Activated T-helper 2 cell treated with anti-CD3 and anti-CD28 coated beads, Interferon-gamma antibody, Interleukin-2, Interleukin-4, amounts not matched to agents 10 μg/mL and 5 μg/mL and 100 μg/mL, durations not matched to agents 14 hours and 24 hours and 36 hours (primary cell): ENCODE measurements at places on chromosomes 6 and 20. TPM values are rescaled to one million over a fixed set of nuclear protein-coding genes. Genes with fewer than 3 reads are reported as not detected.

DNA sequence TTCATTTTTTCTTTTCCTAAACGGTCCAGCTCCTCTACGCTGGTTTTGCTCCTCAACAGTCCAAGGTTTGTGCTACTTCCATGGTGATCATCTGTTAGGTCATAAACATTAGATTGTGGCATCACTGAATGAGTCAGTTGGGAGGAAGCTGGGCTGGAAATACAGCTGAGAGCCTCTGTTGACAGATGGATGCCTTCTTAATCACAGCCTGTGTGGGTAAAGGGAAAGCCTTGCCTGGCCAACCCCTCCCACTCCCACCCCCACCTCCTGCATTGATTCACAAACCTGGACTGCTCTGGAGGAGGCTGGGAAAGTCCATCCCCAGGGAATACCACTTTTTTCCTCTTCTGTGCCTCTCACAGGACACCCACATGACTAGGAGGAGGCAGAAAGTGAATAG, 180.6 kb upstream of the CCN2 start:
- DNase-seq = no peak

DNA sequence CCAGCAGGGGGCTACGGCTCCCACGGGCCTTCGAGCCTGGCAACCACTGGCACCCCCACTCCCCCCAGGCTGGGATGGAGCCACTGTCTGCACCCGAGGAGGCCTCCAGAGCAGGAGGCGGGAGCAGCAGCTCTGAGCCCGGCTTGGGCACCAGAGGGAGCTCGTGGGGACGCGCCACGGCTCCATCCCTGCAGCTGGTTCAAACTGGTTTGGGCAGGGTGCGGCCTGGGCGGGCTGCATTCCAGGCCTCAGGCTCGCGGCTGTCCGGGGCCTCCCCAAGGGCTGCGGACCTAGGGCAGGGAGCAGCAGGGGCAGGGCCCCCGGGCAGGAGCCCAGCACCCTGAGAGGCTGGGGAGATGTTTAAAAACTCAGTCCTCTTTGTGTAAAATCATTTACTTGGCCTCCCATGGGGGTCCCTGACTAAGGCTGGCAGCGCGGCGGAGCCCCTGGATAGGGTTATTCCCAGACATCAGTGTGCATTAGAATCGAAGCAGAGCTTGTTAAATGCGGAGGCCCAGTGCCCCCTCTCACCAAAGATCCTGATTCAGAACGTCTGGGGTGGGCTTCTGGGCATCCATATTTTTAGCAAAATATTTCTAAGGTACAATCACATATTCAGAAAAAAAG, 4.1 kb upstream of the BCAS4 start:
- peak; percentile 75 for DNase-seq

- DNase-seq = no peak
Measured at GRCh38 chr20:44017905-44018258, 103.2 kb downstream of the TOX2 start.

The TMC2 gene
- not detected in 2 replicates for total RNA-seq

DNA sequence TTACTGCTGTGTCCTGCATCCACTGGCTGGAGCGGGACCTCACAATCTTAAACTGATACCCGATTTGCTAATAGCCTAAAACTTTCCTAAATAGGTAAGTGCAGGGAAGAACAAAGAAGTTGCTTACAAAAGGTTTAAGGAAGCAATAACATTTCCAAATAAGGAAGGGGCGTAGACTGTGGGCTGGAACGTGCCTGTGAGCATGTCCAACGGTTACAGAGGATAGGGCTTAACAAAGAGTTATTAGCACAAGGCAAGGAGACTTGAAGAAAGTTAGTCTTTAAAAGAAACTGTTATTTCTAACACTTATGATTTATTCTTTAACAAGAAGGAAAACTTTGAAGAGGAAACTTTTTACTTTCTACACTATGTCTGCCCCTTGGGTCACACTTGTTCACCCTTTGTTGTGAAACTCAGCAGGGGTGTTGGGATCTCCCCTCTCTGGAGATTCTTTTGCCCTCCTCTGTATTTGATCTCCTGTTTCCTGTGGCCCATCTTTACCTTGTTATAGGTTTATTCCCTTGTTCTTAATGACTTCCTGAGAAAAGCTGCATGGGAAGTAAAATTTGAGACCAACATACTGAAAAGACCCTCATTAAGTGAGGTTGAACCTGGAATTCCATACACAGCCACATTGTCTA, 28.7 kb downstream of the KAT14 start:
- DNase-seq = no peak

The KCNK5 gene
- 41.5 and 42.6 TPM in 2 replicates for total RNA-seq

DNA sequence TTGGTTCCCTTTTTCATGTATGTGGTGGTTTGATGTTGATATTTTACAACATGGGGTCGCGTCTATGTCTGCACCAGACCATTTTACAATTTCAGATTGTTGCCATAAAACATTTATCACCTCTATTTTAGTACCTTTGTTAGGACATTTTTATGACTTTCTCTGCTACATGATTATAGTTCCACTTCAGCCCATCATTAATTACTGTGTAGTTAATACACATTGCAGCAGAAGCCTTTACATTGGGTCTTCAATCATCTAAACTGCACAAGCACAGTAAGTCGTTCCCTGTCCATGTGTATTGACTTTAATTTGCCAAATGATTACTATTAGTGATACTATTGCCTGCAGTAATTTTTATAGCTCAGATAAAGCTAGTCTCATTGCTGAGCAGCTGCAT, 15.7 kb upstream of the TMEM217 start:
- DNase-seq = no peak

- no peak for DNase-seq
Measured at GRCh38 chr6:140316966-140317365, 942.5 kb upstream of the CITED2 start.

The KHDC1 gene
- total RNA-seq = 6.7 and 7.1 TPM in 2 replicates

GRCh38 chr6:132666118-132666517, 7.1 kb upstream of the TAAR1 start:
- DNase-seq = no peak

GRCh38 chr20:57398231-57398821, 7.1 kb downstream of the RBM38 start:
- DNase-seq = peak; percentile 78

The LRRC73 gene
- 0.11 and 0.21 TPM in 2 replicates for total RNA-seq

The ZSCAN26 gene
- total RNA-seq = 6.1 and 7.7 TPM in 2 replicates

GRCh38 chr6:25220857-25221256, 58.3 kb upstream of the CARMIL1 start:
- DNase-seq = no peak

DNA sequence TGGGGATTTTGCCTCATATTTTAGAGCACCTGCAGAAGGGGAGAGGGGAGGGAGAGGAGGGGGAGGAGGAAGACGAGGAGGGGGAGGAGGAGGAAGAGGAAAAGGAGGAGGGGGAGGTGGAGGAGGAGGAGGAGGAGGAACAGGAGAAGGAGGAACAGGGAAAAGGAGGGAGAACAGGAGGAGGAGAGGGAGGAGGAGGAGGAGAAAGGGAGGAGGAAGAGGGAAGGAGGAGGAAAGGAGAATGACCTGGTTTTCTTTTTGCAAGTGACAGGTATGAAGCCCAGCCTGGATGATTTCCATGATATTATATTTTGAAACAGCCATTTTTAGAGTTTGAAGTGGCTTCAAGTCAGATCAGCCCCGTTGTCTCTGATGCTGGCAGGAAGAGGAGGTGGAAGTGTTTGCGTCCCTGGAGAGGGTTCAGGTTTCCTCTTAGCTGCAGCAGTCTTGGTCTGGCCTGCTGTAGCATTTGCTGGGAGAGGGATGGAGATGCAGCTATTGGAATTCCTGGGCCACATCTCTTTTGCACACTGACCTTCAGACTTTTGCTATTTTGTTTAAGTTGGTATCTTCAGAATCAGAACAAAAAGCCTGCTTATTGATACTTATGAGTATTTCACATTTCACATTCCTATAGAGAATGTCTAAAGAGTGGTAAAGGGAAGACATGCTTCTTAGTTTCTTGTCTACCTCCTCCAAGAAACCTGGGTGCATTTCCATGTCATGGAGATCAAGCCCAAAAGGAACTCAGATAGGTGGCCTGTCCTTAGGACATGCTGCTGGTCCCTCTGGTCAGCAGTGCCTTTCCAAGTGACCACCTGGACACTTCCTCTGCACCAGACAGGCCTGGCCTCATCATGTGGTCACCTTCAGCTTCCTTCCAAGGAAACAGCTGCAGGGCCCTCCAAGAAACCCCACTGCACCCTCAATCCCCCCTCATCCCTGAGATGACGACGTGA, 54.3 kb upstream of the IYD start:
- DNase-seq = no peak

GRCh38 chr6:166156942-166157341, 10.7 kb downstream of the TBXT start:
- no peak for DNase-seq

GRCh38 chr6:54899442-54899841, 52.9 kb downstream of the FAM83B start:
- no peak for DNase-seq

DNA sequence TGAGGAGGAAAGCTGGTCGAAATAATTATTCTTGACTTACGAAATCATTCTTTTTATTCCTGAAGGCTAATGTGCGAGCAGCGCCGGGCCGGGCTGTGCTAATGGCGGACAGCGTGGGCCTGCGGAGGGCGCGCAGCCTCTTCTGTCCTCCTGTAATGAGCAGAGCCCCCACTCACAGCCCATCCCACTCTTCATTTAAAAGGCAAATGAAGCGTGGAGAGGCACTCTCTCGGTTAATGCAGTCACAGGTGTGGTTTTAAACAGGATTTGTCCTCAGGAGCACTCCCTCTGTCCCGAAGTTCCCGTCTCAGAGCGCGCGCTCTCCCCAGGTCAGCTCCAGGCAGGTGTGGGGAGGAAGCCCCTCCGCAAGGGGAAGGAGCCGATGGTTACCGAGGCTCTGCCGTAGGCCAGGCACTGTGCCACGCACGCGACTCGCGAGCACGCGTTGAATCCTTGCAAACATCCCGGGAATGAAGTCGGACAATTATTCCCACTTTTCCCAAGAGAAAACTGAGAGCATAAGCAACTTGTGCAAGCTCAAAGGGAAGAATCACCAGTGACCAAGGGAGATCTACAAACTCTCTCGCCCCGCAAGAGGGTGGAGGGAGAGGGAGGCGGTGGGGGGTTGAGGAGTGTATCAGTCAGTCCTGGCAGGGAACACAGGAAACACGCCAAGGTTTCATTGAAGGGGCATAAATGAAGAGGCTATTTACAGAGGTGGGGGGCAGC, 35.5 kb upstream of the ZFAND3 start:
- DNase-seq = no peak

The CRIP3 gene
- 0.34 and 0.75 TPM in 2 replicates for total RNA-seq

The RTEL1 gene
- 44.0 and 46.9 TPM in 2 replicates for total RNA-seq

DNA sequence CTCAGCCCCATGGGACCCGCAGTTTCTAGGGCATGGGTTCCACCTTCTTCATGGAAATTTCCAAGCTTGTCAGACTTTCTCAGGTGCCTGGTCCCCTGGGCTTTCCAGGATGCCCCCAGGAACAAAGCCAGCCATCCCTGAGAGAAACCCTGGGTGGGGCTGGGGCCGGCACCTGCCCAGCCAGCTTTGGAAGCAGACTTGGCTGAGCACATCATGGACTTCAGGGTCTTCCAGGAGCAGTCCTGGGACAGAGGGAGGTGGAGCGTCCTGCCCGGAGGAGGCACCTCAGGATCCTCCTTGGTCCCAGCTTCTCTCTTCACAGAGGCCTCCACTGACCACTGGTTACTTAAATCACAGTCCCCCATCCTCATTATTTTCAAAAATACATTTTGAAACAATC, 13.5 kb downstream of the MYT1 start:
- no peak for DNase-seq

DNA sequence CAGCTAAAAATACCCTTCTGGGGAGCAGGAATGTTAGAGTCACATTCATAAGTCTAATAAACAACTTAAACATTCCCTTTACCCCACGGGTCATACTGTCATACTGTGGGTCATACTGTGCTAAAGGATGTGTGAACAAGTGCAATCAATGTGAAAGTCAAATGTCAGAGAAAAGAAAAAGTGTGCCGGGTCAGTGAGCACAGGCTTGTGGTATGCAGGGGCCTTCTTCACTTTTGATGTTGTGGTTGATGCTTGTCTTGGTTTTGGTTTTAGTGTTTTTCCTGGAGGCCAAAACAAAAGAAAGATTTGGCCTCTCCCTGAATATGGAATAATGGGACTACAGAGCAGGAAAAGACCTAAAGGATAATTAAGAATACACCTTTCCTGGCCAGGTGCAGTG, 267.9 kb upstream of the PLN start:
- no peak for DNase-seq

DNA sequence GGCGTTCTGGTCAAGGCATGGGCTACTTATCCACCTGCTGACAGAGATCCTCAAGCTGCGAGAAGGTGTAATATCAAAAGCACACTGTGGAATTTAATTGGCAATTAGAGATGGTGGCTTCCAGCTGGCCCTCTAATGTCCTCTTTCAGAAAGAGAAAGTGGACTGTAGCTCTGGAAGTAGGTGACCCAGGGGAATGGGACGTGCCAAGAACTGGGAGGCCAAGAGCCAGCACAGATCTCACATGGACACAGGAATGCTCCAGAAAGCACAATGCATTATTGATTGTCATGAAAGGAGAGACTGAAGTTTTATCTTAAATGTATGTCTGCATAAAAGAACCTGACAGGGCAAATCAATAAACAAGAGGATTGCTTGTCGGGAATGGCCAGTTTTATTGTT, 198.6 kb upstream of the CDH4 start:
- no peak for DNase-seq

The CYP24A1 gene
- total RNA-seq = not detected in 2 replicates

GRCh38 chr6:35296931-35297600, 552 bp upstream of the DEF6 start:
- DNase-seq = no peak

DNA sequence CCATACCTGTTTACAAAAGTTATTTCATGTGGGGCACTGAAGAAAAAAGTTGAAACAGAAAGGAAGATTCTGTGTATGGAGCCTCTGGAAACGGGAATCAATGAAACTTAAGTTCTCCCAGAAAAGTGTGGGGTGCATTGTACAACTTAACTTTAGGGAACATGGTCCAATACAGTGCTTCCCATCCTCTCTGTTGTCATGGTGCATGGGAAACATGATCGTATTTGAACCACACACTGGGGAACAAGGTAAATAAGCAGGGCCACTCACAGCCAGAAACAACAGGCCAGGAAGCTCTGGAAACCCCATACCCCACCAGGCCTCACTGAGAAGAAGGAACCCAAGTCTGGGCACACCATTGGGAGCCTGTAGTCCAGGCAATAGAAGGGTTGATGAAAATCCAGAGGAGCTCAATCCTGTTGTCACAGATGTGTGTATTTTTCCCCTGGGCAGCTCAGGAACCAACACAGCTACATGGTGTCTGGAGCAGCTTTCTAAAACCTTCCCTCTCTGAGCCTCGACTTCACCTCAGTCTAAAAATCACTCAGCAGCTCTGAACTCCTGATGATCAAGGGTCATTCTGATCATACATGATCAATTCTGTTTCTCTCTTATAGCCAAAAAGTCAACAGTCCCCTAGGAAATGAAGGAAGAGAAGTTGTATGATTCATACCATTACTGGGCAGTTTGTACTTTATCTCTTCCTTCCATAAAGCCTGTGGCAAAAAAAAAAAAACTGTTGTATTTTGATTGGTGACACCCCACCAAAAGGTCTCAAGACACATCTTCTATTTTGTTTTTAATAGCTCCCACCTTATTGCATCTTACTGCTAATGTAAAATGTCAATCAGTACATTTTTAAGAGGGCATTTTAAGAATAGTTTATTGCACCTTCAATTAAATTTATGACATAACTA, 198.5 kb upstream of the TAB2 start:
- DNase-seq = no peak

- DNase-seq = no peak
Measured at GRCh38 chr20:63744574-63745423, 5.2 kb downstream of the SLC2A4RG start.

GRCh38 chr6:146770965-146771735, 172.4 kb downstream of the ADGB start:
- peak; percentile 56 for DNase-seq

- no peak for DNase-seq
Measured at GRCh38 chr20:53901064-53901463, 169.3 kb downstream of the BCAS1 start.
